Left kidney (tissue), 8 donors: ENCODE measurements at places on chromosomes 12 and 14. TPM values are rescaled to one million over a fixed set of nuclear protein-coding genes. Genes with fewer than 3 reads are reported as not detected.
A peak's percentile ranks its signal among the peaks of the same experiment; 100 is the strongest.

Gene GUCY2C
- polyA plus RNA-seq: 1.1 TPM

- DNase-seq: no peak
These were observed 85.4 kb downstream of the PIWIL1 start for GRCh38 chr12:130423136-130423535.

GRCh38 chr14:100721568-100721967, 5.1 kb upstream of the DLK1 start:
- no peak for DNase-seq

DNA sequence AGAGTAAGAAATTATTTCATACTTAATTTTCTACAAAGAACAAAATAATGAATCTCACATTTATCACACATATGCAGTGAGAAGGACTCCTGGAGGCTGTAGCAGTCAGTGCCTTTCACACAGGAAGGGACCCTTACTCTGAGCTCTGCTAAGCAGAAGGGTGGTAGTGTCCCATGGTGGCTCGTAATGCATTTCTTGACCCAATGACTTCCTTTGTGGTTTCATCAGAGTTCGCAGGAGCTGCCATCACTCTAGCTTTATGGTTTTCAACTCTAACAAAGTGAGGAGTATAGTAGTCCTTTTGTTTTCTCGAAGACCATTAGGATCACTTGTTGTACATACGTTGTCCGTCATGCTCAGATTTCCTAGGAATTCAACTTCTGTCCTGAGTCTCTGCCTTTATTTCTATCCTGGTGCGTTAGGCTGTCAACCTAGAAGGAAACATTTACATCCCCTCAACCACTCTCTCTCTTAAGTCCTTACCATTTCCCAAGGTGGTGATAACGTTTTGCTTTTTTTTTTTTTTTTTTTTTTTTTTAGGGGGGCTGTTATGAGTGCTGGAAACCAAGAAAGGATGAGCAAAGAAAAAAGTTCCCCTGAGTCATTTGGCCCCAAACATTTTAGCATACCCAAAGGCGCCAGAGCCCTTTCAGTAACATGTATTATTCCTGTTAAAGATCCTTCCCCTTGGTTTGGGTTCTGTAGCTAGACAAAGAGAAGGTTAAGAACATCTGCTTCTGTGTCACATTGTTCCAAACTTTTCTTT, 37.2 kb downstream of the GABARAPL1 start:
- DNase-seq: no peak

GRCh38 chr14:28157289-28157869, 609.2 kb upstream of the FOXG1 start:
- no peak for DNase-seq

- DNase-seq: peak; percentile 43
These were observed 186.5 kb downstream of the PHETA1 start for GRCh38 chr12:111182382-111182781.
